A549 treated with Hydrocortisone at 1 μM for 4 hours (cell line): ENCODE measurements at places on chromosomes 12 and 14. TPM values are rescaled to one million over a fixed set of nuclear protein-coding genes. Genes with fewer than 3 reads are reported as not detected.

KRT2 gene
- not detected in 5 replicates for total RNA-seq

PLD4 gene
- 0.05 to 0.13 TPM (median 0.05 TPM) in 4 of 5 replicates, not detected in the other for total RNA-seq

IL31 gene
- total RNA-seq, result not detected in 5 replicates

GDF11 gene
- 3.2 to 4.7 TPM (median 3.8 TPM) in 5 replicates for total RNA-seq

GDF3 gene
- total RNA-seq, result not detected in 5 replicates

ZDHHC22 gene
- total RNA-seq, result 0.18 to 0.37 TPM (median 0.23 TPM) in 5 replicates

GZMH gene
- not detected in 5 replicates for total RNA-seq

AHNAK2 gene
- 194 to 278 TPM (median 207 TPM) in 5 replicates for total RNA-seq

DBX2 gene
- total RNA-seq, result not detected in 5 replicates

NOS1 gene
- 0.46 to 0.63 TPM (median 0.51 TPM) in 5 replicates for total RNA-seq

NDUFB1 gene
- total RNA-seq, result 318 to 350 TPM (median 330 TPM) in 5 replicates

CLEC14A gene
- total RNA-seq, result not detected in 5 replicates

FCF1 gene
- total RNA-seq, result 38.5 to 80.2 TPM (median 46.5 TPM) in 5 replicates

INHBE gene
- total RNA-seq, result 0.05 to 0.09 TPM in 2 of 5 replicates, not detected in the others

LTA4H gene
- 90.5 to 119 TPM (median 96.9 TPM) in 5 replicates for total RNA-seq

PRICKLE1 gene
- total RNA-seq, result 0.64 to 1.1 TPM (median 0.81 TPM) in 5 replicates

RASSF9 gene
- total RNA-seq, result 0.83 to 1.4 TPM (median 1.2 TPM) in 5 replicates

RERGL gene
- total RNA-seq, result not detected in 5 replicates

CHMP4A gene
- 77.5 to 105 TPM (median 83.7 TPM) in 5 replicates for total RNA-seq

SIX6 gene
- not detected in 5 replicates for total RNA-seq

GPR65 gene
- not detected in 5 replicates for total RNA-seq

CLEC4C gene
- total RNA-seq, result not detected in 5 replicates

SIX1 gene
- total RNA-seq, result 5.3 to 7.5 TPM (median 7.1 TPM) in 5 replicates

FSCB gene
- not detected in 5 replicates for total RNA-seq

CFAP54 gene
- 0.54 to 1.3 TPM (median 1.1 TPM) in 5 replicates for total RNA-seq

LTB4R2 gene
- total RNA-seq, result 3.0 to 4.9 TPM (median 3.8 TPM) in 5 replicates

TOMM20L gene
- total RNA-seq, result 0.20 TPM in 1 of 5 replicates, not detected in the others

PLEK2 gene
- total RNA-seq, result 16.6 to 20.6 TPM (median 19.6 TPM) in 5 replicates

SPIC gene
- not detected in 5 replicates for total RNA-seq

HCFC2 gene
- total RNA-seq, result 4.6 to 5.8 TPM (median 5.1 TPM) in 5 replicates

CCDC197 gene
- total RNA-seq, result not detected in 5 replicates

SERPINA12 gene
- 0.06 TPM in 1 of 5 replicates, not detected in the others for total RNA-seq

OR6C68 gene
- not detected in 5 replicates for total RNA-seq

BMAL2 gene
- total RNA-seq, result 12.0 to 22.1 TPM (median 15.2 TPM) in 5 replicates

KCNK13 gene
- total RNA-seq, result 0.10 to 0.16 TPM (median 0.12 TPM) in 5 replicates

CCDC177 gene
- 0.02 to 0.06 TPM (median 0.04 TPM) in 4 of 5 replicates, not detected in the other for total RNA-seq

SENP1 gene
- 9.5 to 16.5 TPM (median 11.1 TPM) in 5 replicates for total RNA-seq

OR4E2 gene
- total RNA-seq, result not detected in 5 replicates

KRT73 gene
- 0.06 TPM in 1 of 5 replicates, not detected in the others for total RNA-seq
